Stimulated activated CD8-positive, alpha-beta memory T cell treated with anti-CD3 and anti-CD28 coated beads, Interleukin-15, amount 100 ng/mL, for 24 hours (primary cell): ENCODE measurements at places on chromosomes 3 and 15.

- DNase-seq: no peak
Observed at GRCh38 chr3:155031186-155031585, 48.9 kb upstream of the MME start.

DNA sequence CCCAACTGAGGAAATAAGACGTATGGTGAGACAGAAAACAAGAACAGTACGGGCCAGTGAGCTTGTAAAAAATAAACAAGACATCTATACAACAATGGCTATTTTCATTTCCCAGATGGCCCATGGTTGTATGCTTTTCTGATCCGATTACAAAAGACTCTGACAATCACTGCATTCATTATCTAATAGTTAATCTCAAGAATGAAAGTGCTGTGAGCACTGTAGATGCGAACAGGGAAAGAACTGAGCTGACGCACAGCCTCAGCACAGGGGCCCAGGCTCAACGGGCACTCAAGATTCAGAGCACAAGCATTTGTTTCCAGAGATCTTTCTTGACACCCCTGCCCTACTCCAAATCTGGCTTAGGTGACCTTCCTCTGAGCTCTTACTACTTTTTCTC, 6.9 kb downstream of the MTMR10 start:
- DNase-seq: no peak

GRCh38 chr3:58824285-58824684, 157.7 kb upstream of the FAM3D start:
- DNase-seq: no peak

DNA sequence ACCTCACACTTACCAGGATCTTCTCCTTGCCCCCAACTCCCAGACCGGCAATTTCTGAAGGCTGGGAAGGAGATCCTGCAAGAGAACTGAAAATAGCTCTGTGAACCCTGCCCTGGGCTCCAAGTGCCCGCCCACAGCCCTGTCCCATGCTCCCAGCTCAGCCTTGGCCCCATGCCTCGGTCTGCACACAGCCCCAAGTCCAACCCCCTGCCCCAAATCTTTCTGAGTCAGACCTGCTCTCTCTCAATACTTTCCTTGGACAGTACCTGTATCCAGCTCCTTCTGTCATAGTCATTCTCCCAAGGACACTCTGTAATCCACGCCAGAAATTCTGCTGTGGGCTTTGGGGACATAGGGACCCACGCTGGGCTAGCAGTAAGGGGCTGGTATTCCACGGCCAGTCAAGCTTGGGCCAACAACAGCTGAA, 6.3 kb upstream of the SMAD3 start:
- no peak for DNase-seq

- no peak for DNase-seq
Observed at GRCh38 chr3:195796795-195797194, 14.9 kb downstream of the MUC4 start.

- DNase-seq: no peak
Observed at GRCh38 chr3:73148682-73149081, 87.2 kb downstream of the EBLN2 start.

DNA sequence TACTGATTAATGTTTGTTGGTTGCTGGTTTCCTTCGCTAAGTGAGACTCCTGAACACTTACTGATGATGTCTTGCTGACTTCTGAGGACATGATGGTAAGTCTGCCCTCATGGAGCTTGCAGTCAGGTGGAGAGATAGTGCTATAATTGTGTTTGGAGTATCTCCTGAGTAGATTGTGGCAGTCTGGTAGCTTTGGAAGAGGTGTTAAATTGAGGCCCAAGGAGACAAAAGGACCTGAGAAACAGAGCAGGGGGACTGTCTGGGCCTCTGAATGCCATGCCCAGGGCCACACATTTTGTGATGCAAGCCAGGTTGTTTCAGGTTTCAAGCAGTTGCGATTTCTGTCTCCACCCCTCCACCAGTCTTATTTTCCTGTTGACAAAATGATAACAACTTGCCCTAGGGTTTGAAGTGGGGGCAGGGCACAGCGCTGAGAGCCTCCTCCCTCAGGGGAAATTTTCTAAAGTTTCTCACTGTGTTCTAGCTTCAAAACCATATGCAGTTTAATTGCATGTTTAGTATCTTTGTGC, 16.7 kb downstream of the SMAD3 start:
- DNase-seq: no peak

GRCh38 chr3:111667170-111667569, 72.0 kb upstream of the ZBED2 start:
- no peak for DNase-seq

GRCh38 chr15:38701149-38701548, 136.5 kb upstream of the RASGRP1 start:
- DNase-seq: no peak
